IMR-90 (cell line): ENCODE measurements at places on chromosomes 1 and 21. TPM values are rescaled to one million over a fixed set of nuclear protein-coding genes. Genes with fewer than 3 reads are reported as not detected.

The SDF4 gene
- 57.0 and 69.4 TPM in 2 replicates for total RNA-seq

The MMEL1 gene
- total RNA-seq, result under 0.01 TPM in 2 replicates

The RGS5 gene
- 14.2 and 40.0 TPM in 2 replicates for total RNA-seq

- DNase-seq, result no peak
Measured at GRCh38 chr1:44655609-44656008, 18.7 kb downstream of the TMEM53 start.

DNA sequence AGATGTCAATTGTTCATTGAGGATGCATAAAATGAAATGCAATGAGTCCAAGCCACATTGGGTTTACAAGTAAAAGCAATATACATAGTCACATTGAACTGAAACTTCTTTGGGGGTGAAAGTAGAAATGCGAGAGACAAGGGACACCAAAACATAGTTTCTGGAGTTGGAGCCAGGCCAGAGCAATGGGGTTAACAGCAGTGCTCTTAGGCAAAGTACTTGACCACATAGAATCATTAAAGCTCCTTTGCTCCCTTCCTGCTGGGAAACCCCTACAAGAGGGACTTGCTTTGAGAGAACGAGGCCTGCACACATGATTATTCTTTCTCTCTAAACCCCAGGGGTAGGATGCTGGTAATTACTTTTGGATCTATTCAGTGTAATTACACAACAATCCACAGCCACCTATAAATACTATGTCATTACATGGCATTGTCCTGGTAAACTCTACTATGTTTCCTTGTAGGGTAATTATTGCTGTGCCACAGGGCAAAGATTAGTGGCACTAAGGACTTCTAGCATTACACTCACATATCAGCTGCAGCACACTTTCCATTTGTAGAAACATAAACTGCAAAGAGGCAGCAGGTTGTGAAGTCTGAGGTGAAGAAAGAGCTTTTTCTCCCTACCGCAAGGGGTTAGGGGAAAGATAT, 421.6 kb upstream of the PBX1 start:
- no peak for DNase-seq

DNA sequence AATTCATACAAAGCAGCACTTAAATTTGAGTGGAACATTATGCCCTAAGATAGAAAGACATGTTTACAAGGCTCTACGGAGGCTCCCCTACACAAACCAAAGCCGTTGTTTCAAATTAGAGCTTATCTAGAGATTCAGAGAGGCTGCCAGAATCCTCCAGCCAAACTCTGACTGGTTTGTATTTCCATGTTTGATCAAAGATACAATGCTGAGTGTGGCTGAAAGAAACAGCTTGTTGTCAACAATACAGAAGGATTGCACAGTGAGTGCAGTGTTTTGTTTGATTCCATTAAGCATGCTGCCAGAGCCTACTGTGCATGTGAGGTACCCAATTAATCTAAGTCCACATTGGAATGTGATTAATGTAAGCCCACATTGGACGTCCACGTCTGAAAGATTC, 402.7 kb downstream of the DISC1 start:
- no peak for DNase-seq

GRCh38 chr1:20691872-20692271, 25.9 kb downstream of the KIF17 start:
- no peak for DNase-seq

DNA sequence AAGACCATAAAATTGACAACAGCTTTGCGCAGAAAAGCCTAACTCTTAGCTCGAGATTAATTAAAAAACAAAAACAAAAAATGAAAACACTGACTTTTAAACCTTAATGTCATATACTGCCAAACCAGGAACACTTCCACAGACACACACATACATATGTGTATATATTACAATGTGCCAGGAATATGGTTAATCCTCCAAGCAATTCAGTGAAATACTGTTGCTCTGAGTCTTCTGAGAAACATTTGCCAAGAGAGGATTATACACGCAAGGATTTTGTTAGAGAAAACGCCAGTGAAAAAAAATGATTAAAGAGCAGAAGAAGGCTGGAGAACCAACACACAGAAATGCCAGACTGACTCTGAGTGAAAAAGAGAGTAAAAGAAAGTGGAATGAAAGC, 116.7 kb upstream of the CHRM3 start:
- no peak for DNase-seq

- DNase-seq, result no peak
Measured at GRCh38 chr1:8267307-8267706, 50.6 kb upstream of the SLC45A1 start.

GRCh38 chr1:83741770-83742169, 257.2 kb downstream of the TTLL7 start:
- no peak for DNase-seq

DNA sequence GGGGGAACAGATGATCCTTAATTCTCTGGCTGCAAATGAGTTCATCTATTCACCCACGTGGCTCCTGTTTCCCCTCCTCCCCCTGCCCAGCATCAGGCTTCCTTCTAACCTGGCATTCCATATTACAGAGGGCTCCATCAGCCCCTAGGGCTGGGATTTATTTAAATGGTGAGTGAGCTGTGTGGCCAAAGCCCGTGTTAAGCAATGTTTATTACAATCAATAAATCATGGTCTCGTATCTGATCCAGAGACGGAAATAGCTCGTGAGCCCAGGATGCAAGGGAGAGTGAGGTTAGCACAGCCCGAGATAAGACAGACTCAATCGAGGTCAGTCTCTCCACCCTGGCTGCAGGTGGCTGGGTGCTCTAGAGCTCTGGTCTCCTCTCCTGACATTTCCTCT, 43.1 kb upstream of the IGSF21 start:
- no peak for DNase-seq

GRCh38 chr21:42401820-42402251, 1.9 kb upstream of the UBASH3A start:
- DNase-seq, result no peak

DNA sequence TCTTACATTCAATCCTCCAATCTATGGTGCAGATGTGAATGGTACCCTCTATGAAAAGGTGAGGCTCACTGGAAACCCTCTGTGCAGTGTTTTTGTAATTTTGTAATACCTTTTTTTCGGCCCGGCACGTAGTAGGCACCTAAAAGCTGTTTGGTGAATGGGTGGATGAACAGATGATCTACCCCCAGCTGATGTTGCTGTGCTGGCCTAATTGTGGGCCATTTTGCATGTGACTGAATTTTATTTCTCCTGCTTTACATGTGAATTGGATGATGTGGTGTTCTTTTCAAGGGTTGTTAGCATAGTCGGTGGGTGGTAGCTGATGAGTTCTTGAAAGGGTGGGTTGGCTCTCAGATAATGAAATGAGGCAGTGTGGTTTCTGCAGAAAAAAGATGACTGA, 10.4 kb downstream of the KDM4A start:
- DNase-seq, result no peak
